ENCODE measurements at places on chromosomes 12 and 14.

- DNase-seq = no peak
Measured at GRCh38 chr14:105171004-105171673, 2.6 kb upstream of the JAG2 start.

DNA sequence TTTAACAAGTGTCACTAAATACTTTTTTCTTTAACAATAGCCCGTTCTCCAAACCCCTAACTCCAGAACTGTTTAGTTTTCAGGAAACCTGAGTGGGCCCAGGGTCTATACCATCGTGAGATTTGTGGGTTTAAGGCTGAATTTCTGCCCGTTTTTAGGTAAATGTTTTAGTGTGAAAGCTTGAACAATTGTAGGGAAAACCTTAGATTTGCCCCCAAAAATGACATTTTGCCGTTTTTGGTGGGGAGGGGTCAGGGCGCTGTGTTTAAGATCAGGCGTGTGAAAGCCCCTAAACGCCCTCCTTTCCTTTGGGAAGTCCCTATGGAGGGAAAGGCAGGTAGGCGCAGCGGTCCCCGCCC is 320 bp upstream of the PRPF39 start:
- no peak for DNase-seq

DNA sequence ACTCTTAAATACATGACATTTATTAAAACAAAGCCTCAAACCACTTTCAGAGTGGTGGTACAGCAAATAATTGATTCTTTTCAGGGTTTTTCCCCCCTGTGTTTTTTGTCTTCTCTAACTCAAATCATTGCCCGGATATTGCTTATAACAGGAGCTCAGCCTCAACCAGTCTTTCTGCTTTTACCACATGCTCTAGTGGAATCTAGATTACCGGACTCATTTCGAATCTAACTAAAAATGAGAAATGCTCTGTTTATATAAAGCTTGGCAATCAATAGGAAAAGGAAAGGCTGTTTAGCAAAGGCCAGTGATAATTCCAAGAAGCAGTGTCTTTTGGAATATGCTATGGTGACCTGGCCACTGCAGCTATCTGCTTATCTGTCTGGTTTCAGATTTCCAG is 161.5 kb downstream of the ETV6 start:
- no peak for DNase-seq

DNA sequence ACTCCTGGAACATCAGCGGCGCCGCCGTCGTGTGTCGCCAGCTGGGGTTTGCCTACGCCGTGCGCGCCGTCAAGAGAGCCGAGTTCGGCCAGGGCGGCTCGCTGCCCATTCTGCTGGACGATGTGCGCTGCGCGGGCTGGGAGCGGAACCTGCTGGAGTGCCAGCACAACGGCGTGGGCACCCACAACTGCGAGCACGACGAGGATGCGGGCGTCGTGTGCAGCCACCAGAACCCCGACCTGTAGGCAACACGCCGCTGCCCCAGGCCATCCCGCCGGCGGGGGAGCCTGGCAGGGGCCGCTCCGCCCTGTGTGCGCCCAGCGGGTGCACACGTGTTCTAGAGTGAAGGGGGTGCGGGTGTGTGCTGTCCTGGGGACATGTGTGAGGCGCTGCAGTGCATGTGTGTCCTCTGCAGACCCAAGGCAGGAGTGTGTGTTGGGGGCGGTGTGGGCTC is 8.7 kb upstream of the CYP46A1 start:
- no peak for DNase-seq

- no peak for DNase-seq
Measured at GRCh38 chr14:31400031-31400638, 20.2 kb downstream of the HEATR5A start.
